ENCODE measurements at places on chromosomes 1 and 21. TPM values are rescaled to one million over a fixed set of nuclear protein-coding genes. Genes with fewer than 3 reads are reported as not detected.

Gene HRNR
- total RNA-seq, result not detected

Gene MYOG
- total RNA-seq, result not detected

Gene TMEM125
- total RNA-seq, result not detected

Gene PRAMEF17
- not detected for total RNA-seq

Gene PPM1J
- total RNA-seq, result 1.0 TPM

Gene CHML
- total RNA-seq, result 11.4 TPM

Gene OR14K1
- total RNA-seq, result not detected

Gene ITLN2
- total RNA-seq, result not detected

Gene SPRR4
- not detected for total RNA-seq

DNA sequence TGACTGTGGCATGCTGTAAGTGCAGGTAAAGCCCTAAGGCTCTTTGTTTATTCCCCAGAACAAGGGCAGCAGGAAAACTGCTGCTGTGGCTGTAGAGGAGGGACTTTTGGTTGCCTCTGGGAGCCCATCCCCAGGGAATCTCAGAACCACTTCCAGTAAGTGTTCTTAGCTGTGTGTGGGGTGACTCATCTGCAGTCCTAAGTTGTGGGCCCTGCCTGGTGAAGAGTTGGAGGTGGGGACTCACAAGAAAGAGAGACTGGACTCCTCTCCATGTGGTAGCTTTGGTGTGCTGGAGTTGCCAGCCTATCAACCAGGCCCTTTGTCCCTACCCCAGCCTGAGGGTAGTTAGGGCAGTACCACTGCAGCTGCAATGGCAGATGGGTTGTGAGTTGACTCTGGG lies 24.0 kb upstream of the DENND1B start:
- H3K36me3 ChIP-seq, result no peaks in the 10 kb centered on the region
- peak; percentile 91 for DNase-seq
- no peak overlapping the region for H3K27ac ChIP-seq

- no peaks in the 10 kb centered on the region for H3K36me3 ChIP-seq
- H3K4me1 ChIP-seq, result no peaks in the 10 kb centered on the region
- peaks cover 6% of the 10 kb centered on the region for H3K27me3 ChIP-seq
Observed at GRCh38 chr1:148383966-148384365, 99.1 kb downstream of the PPIAL4G start.

- peak; percentile 43 for DNase-seq
- H3K27me3 ChIP-seq, result no peaks in the 10 kb centered on the region
- peaks cover 8% of the 10 kb centered on the region for H3K4me1 ChIP-seq
- no peak overlapping the region for H3K27ac ChIP-seq
Observed at GRCh38 chr21:41647806-41648561, 118.9 kb downstream of the RIPK4 start.

- DNase-seq, result peak; percentile 59
- H3K4me1 ChIP-seq, result no peaks in the 10 kb centered on the region
- no peak overlapping the region for H3K27ac ChIP-seq
Observed at GRCh38 chr1:207282058-207282457, 39.4 kb upstream of the CD55 start.

DNA sequence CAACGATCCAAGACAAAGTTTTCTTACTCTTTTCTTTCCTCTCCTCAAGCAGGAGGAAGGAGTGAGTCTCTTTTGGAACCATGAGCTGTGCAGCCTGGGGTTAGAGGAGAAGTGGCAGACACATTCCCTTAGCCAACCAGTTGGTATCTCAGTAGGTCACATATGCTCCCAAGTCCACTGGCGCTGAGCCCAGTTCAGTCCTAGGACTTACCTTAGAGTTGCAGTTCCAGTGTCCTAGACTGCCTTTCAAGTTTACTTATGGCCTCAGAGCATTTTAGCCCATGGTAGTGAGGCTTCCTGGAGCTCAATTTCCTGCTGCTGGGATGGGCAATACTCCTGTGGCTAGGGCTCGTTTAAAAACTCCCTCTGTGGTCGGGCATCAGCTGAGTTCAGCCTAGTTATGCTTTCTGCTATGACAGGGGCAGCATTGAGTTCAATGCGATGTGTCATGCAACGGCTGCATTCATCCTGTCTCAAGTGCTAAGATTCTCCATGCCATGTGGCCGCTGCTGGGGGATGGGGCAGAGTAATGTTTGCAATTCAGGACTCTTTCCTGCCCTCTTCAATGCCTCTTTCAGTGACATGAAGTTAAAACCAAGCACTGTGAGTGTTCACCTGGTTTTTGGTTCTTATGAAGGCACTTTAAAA lies 103.8 kb downstream of the LRRC7 start:
- no peaks in the 10 kb centered on the region for H3K4me1 ChIP-seq
- H3K27me3 ChIP-seq, result no peaks in the 10 kb centered on the region
- DNase-seq, result no peak
- H3K27ac ChIP-seq, result no peak overlapping the region
- H3K4me3 ChIP-seq, result no peak overlapping the region
- no peaks in the 10 kb centered on the region for H3K36me3 ChIP-seq

- no peaks in the 10 kb centered on the region for H3K27me3 ChIP-seq
- no peak overlapping the region for H3K27ac ChIP-seq
- no peaks in the 10 kb centered on the region for H3K4me1 ChIP-seq
- no peak overlapping the region for H3K4me3 ChIP-seq
- no peaks in the 10 kb centered on the region for H3K36me3 ChIP-seq
Observed at GRCh38 chr1:207745285-207745684, 6.6 kb upstream of the CD46 start.

DNA sequence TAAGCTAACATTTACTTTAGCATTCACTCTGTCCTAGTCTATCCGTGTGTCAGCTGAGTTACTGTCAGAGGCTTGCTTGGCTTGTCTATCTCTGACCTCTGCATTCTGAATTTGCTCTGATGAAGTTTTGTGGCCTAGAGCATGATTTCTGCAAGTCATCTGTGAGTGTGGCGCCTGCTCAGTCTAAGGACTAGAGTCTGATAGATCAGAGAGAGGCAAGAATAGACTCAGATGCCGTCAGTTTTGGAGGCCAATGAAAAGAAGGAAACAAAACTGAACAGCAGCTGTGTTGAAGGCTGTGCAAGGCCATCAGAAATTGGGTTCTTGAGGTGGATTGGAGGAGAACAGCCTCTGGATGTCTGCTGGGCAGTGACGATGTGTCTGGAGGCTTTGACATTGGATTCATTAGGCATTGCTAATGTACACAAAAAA lies 573.1 kb downstream of the USP25 start:
- H3K27ac ChIP-seq, result no peak overlapping the region
- no peak for DNase-seq
- H3K4me1 ChIP-seq, result no peaks in the 10 kb centered on the region
- no peaks in the 10 kb centered on the region for H3K36me3 ChIP-seq
- H3K27me3 ChIP-seq, result no peaks in the 10 kb centered on the region
- H3K4me3 ChIP-seq, result no peak overlapping the region

GRCh38 chr1:6410248-6410893 lies 9.3 kb downstream of the HES2 start:
- no peak for DNase-seq
- peaks cover 10% of the 10 kb centered on the region for H3K27me3 ChIP-seq
- no peak overlapping the region for H3K27ac ChIP-seq
- no peaks in the 10 kb centered on the region for H3K36me3 ChIP-seq

GRCh38 chr1:118487091-118487490 lies 302.1 kb upstream of the SPAG17 start:
- DNase-seq, result no peak
- H3K36me3 ChIP-seq, result no peaks in the 10 kb centered on the region
- no peak overlapping the region for H3K4me3 ChIP-seq
- no peaks in the 10 kb centered on the region for H3K27me3 ChIP-seq
- no peak overlapping the region for H3K27ac ChIP-seq
- no peaks in the 10 kb centered on the region for H3K4me1 ChIP-seq

GRCh38 chr1:26003262-26003661 lies 5.4 kb upstream of the PAFAH2 start:
- H3K4me3 ChIP-seq, result no peak overlapping the region
- DNase-seq, result no peak
- H3K27me3 ChIP-seq, result no peaks in the 10 kb centered on the region
- H3K27ac ChIP-seq, result no peak overlapping the region

DNA sequence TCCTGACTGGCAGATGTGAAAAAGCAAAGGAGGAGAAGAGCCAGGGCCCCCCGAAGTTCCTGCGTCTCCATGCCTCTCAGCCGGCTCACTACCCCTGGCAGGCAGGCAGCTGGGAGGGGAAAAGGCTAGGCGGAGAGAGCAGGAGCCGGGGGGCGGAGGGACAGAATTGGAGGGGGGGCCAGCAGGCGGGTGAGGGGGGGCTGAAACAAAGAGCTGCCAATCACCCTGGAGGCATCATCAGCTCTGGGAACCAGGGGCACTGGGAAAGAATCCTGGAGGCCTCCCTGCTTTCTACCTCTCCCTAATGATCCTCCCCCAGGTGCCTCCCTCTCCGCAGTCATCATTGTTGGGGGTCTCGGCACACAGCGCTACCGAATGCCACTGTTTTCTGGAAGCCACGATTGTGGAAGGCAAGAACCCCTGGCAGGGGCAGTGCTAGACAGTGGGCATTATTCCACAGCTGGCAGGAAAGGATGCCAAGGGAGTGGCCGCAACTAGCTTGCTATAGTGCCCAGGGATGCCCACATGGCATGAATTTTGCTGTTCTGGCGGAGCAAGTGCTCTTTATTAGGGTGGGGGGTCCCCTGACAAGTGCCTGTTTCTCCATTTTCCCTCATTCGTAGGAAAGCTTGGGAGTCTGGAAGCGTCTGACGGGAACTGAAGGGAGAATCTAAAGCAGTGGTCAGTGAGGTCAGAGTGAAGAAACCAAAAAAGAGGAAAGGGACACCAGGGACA lies at the start of gene THBS3:
Gene THBS3 (minus strand): TSS at position 92 of the 735 bp plus-strand sequence. CDS start 21 bp downstream, at position 71.
- peak within 1 kb of the TSS; percentile 100 for H3K27ac ChIP-seq
- DNase-seq, result peak; percentile 28
- peaks cover 15% of the 10 kb centered on the region for H3K4me1 ChIP-seq
- no peaks in the 10 kb centered on the region for H3K27me3 ChIP-seq

GRCh38 chr1:22810378-22810777 lies 99.7 kb downstream of the EPHB2 start:
- no peaks in the 10 kb centered on the region for H3K27me3 ChIP-seq
- DNase-seq, result no peak
- peaks cover 9% of the 10 kb centered on the region for H3K4me1 ChIP-seq
- H3K27ac ChIP-seq, result no peak overlapping the region
- no peak overlapping the region for H3K4me3 ChIP-seq
- H3K36me3 ChIP-seq, result no peaks in the 10 kb centered on the region

GRCh38 chr1:55702064-55702463 lies 486.9 kb upstream of the USP24 start:
- DNase-seq, result peak; percentile 39
- H3K27ac ChIP-seq, result no peak overlapping the region
- H3K27me3 ChIP-seq, result no peaks in the 10 kb centered on the region
- peaks cover 14% of the 10 kb centered on the region for H3K4me1 ChIP-seq
- no peaks in the 10 kb centered on the region for H3K36me3 ChIP-seq

GRCh38 chr1:158154501-158154900 lies 26.2 kb upstream of the CD1D start:
- H3K27me3 ChIP-seq, result no peaks in the 10 kb centered on the region
- H3K27ac ChIP-seq, result no peak overlapping the region
- no peak overlapping the region for H3K4me3 ChIP-seq

DNA sequence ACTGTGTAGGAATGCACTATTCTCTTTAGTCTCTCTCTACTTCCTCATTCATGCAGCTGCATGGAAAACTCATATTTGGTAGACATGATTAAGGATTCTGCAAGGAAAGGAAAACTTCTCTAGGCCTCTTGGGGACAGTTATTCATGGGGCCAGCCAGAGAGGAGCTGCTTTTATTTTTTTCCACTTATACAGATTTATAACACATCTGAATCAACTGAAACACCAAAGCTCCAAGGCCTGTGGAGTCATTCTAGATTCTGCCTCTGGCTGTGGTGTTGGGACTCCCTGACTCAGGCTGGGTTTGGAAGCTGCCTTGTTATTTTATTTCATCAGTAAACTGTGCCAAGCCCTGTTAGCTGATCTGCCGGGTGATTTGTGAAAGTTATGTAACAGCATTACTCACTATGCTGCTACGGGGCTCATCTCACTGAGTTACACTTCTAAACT lies 83.9 kb upstream of the EDEM3 start:
- no peaks in the 10 kb centered on the region for H3K27me3 ChIP-seq
- no peak overlapping the region for H3K4me3 ChIP-seq
- DNase-seq, result peak; percentile 90
- H3K4me1 ChIP-seq, result peaks cover 12% of the 10 kb centered on the region
- H3K27ac ChIP-seq, result no peak overlapping the region

DNA sequence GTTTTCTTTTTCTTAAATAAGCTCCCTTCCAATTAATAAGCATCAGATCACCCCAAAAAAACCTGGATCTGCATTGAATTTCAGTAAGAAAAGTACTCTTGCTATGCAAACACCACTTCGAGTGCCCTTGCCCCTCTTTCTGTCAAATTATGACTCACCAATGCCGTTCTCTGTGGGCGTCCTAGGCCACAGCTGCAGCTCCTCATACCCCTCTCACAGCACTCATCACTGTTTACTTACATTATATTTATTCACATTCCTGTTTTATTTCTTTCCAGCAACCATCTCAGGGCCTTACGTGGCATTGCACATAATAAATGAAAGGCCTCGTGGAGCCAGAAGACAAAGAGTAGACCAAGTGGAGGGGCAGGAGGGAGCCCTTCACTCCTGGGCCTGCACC lies 99.1 kb upstream of the CTTNBP2NL start:
- no peak overlapping the region for H3K4me3 ChIP-seq
- no peaks in the 10 kb centered on the region for H3K27me3 ChIP-seq
- peak; percentile 11 for DNase-seq
- H3K4me1 ChIP-seq, result no peaks in the 10 kb centered on the region
- no peak overlapping the region for H3K27ac ChIP-seq

GRCh38 chr1:204376465-204376864 lies 16.7 kb upstream of the PLEKHA6 start:
- H3K36me3 ChIP-seq, result no peaks in the 10 kb centered on the region
- DNase-seq, result no peak
- H3K4me1 ChIP-seq, result no peaks in the 10 kb centered on the region
- no peak overlapping the region for H3K4me3 ChIP-seq
- H3K27me3 ChIP-seq, result peaks cover 61% of the 10 kb centered on the region

DNA sequence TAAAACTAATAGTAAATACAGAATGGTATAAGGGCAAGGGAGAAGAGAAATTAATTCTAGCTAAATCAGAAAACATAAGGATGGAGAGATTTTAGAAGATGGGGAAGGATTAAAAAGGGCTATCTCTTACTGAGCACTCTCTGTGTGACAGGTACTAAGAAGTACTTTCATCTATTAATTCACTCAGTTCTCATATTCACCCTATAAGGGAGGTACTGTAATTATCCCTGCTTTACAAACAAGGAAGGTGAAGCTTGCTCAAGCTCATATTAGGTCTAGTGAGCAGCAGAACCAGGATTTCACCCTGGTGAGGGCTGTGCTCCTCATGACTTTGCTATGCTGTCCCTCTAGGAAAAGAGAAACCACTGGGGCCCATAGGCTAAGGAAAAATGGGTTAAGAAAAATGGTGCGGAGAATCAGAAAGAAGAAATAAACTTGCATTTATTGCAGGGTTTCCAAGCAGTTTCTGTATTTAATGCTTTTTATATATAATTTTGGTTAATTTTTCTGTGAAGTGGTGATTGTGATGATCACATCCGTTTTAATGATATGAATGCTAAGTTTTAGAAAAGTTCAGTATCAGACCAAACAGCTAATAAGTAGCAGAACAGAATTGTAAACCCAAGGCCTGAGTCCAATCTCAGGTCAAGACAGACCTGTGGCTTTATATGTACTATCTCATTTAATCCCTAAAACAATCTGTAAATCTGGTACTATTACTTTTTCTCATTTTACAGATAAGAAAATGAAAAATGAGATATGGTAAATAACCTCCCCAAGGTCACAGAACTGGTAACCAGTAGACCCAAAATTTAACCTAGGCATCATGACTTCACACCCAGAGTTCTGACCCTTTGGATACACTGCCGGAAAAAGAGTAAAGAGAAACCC lies 1.7 kb downstream of the PCNX2 start:
- H3K27me3 ChIP-seq, result no peaks in the 10 kb centered on the region
- H3K4me1 ChIP-seq, result peaks cover 2% of the 10 kb centered on the region
- H3K36me3 ChIP-seq, result no peaks in the 10 kb centered on the region

GRCh38 chr1:169527001-169527400 lies 41.3 kb upstream of the SLC19A2 start:
- H3K27me3 ChIP-seq, result no peaks in the 10 kb centered on the region
- H3K4me3 ChIP-seq, result no peak overlapping the region
- no peak overlapping the region for H3K27ac ChIP-seq
- no peaks in the 10 kb centered on the region for H3K4me1 ChIP-seq
- DNase-seq, result no peak
